ENCODE measurements at places on chromosomes 4 and X.

DNA sequence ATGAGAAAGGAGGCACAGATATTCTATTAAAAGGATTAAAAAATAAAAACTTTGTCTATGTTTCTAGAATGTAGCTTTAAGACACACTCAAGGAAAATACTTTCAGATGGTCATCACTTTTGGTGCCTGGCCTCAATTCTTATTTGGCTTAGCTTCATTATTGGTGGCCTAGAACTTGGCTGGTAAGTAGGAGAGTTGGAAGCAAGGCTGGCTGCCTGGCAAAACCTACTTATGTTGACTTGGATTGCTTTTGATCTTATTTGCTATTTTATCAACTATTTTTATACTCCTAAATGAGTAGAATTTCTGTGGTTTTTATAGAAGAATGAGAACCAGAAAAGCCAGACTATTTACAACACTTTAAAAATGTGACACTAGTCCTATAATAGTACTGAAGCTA, 35.3 kb upstream of the JADE3 start:
- no peak for DNase-seq

GRCh38 chrX:129876771-129877305, 29.1 kb upstream of the UTP14A start:
- DNase-seq: peak; percentile 4

- DNase-seq: no peak
Observed at GRCh38 chr4:185682236-185682635, 129.8 kb downstream of the SORBS2 start.

DNA sequence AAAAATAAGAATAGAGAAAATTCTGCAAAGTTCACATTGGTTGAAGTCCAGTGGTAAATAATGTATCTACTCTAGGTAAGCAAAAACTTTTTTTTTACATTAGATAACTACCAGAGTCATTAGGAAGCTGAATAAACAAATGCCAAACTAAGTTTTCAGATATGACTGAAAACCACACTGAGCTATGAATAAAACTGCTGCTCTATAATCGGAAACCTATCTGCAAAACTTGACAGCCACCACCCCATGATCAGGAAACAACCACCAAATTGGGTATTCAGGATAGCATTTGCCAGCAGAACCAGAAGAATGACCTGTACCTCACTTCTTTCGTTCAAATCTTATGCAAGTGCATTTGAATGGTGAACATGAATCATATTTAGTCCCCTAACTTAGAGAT, 173.0 kb upstream of the TET2 start:
- no peak for DNase-seq

DNA sequence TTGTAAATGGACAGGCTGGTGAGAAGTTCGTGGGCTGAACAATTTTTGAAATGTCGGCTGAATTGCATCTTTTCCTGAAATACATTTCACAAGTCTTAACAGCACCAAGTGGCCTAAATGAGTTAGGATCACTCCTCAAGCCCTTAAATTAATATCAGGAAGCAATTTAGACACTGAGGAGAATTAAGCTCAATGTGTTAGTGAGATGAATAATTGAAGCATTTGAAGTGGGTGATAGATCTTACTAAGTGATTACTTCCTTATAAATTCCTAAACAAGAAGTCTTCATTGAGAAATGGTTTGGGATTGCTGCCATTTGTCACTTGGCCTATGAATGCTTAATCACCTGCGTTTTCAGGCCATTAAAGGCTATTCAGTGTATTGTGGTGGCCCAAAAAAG, 116.8 kb downstream of the NAA11 start:
- DNase-seq: no peak

DNA sequence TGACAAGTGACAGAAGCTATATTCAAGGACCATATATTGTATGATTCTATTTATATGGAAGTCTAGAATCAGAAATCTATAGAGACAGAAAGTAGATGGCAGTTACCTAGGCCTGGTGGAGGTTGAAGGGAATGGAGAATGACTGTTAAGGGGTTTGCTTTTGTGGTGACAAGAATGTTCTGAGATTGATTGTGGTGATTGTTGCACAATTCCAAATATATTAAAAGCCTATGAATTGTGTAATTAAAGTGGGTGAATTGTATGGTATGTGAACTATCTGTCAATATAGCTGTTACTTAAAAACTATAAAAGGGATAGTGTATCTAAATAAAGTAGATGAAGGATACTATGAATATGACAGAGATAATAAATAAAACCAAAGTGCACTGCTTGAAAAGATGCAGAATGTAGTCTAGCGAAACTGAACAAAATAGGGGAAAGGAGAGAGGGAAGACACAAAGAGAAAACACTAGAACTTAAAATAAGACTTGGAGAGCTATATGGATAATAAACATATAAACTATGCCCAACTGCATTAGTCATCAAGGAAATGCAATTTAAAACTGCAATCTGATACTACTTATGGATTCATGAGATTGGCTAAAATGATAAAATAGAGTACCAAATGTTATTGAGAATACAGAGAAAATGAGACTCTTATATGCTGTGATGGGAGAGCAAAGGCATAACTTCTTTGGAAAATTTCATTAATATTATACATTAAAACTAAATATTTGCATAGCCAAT, 82.1 kb upstream of the BANK1 start:
- DNase-seq: no peak

GRCh38 chrX:134933911-134934310, 56.9 kb upstream of the SMIM10 start:
- DNase-seq: no peak

DNA sequence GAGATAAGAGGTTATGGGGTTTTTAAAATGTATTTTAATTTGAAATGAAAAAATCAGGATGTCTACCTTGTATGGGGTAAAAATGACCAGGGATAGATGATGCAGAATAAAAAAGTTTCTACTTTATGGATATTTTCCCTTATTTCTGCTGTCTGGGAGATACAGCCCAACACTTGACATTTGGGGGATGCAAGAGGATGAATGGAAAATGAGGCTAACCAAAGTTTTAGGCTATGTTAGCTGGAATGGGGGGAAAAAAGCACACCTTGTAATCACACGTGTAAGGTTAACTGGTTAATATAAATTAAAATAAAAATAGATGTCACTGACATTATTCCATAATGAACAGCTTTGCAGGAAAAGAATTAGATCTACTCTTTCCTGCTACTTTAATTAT, 1.1 kb downstream of the PRDM8 start:
- DNase-seq: no peak

DNA sequence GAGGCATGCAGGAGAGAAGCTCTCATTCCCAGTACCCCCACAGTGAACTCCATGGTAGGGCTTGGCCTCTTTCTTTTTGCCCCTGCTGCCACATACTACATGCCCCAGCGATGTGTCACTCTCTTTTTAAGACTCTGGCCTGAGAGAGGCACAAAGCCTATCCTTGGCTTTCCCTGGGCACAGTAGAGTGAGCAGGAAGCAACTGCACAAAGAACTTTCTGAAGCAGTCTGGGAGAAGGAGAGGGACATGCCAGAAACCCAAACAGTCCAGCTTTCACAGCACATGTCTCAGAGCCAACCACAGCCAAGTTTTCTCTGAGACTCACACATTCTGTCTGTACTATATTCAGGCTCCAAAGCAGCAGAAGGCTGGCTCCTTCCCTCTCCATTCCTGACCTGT, 7.9 kb upstream of the NALF2 start:
- no peak for DNase-seq

GRCh38 chr4:8005814-8006215, 66.2 kb upstream of the AFAP1 start:
- DNase-seq: no peak

DNA sequence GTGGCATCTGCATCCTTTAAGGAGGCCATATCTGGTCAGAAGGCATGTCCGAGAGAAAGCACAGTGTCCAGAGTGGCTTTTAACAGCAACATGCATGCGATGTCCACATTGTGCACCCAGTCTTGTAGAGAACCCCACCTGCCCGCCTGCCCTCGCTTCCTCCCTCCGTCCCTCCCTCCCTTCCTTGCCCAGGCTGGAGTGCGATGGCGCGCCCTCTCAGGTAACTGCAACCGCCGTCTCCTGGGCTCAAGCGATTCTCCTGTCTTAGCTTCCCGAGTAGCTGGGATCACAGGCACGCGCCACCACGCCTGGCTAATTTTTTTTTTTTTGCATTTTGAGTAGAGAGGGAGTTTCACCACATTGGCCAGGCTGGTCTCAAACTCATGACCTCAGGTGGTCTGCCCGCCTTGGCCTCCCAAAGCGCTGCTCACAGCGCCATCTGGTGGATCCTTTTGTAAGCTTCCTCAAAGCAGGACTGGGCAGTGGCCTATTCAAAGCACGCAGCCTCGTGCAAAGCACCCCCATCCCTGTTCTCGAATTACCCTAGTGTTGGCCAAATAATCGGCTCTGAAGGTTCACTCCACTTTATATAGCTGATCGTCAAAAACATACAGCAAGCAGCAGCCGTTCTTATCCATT, 15.0 kb downstream of the BRCC3 start:
- peak; percentile 53 for DNase-seq

DNA sequence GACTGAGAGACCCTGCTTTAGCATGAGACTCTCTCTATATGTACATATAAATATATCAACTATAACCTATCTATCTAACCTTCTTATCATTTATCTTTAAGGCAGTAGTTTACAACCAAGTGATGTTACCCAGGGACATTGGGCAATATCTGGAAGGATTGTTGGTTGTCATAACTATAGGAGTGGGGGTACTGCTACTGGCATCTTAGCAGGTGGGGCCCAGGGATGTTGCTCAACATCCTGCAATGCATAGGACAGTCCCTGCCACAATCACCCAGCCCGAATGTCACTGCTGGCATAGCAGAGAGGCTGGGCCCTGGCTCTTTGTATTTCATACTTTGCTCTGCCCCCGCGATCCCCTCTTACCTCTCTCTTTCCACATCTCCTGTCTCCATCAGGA, 397.7 kb downstream of the IL15 start:
- no peak for DNase-seq

- peak; percentile 22 for DNase-seq
Observed at GRCh38 chr4:53653484-53654053, 62.3 kb upstream of the LNX1 start.

DNA sequence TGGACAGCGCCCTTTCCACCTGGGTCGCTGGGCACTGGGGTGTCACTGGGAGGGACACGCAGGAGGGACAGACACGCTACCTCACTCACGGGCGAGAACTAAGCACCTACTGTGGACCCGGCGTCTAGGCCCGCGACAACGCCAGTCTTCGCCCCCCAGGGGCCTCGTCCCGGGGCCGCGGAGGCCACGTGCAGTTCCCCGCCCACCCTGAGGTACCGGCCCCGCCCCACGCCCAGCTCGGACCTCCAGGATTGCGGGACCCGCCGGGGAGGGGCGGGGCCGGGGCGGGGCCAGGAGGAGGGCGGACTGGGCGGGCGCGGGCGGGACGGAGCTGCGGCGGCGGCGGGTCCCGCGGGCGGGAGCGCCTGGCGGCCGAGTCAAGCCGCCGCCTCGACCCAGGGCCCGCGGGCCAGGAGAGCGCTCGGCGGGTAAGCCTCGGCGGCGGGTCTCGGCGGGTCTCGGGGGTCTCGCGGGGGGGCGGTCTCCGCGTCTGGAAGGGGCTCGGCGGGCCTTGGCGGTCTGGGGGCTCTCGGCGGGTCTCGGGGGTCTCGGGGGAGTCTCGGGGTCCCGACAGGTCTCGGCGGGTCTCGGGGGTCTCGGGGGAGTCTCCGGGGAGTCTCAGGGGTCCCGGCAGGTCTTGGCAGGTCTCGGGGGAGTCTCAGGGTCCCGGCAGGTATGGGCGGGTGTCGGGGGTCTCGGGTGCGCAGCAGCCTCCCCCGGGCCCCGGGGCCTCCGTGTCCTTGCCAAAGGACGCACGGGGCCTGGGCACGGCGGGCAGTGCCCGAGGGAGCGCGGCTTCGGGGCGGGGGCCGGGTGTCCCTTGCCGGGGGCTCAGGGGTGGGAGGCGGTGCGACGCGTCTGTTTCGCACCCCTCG, at the start of gene SH3BP2:
TSS of gene SH3BP2 (plus strand) at position 375 of the 875 bp plus-strand sequence. CDS start 27,533 bp downstream, outside the sequence.
- peak; percentile 72 for DNase-seq

DNA sequence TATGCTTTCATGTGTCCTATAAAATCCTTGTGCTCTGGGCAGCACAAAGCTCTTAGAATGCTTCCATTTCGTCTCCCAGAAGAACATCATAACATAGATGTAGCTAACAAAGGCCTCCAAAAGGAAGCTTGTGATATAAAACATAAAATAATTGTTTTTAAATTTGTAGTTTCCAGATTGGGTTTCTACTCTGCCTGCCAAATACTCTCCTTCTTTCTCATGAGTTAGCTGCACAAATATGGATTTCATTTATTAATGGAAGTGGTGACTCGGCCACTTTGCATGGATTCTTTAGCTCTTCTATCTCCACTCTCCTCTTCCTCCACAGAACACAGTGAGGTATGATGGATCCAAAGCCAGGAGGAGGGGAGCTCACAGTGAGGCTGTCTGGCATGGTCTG, 265.4 kb downstream of the COL25A1 start:
- DNase-seq: no peak

DNA sequence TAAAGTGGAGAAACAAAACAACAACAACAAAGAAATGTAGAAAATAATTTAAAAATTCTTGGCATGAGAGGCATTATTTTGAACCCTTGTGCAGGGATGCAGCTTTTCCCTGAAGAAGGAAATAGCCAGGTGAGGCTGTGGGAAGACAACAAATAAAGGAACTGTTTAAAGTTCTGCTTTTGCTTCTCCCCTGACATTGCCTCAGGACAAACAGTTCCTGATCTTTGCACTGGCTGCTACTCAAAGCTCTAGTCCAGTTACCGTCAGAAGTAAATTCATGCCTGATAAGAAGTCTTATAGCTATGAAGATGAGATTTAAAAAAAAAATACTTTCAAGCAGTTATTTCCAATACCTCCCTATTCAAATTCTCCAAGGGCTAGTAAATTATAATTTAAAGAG, 233.8 kb downstream of the IL15 start:
- no peak for DNase-seq

GRCh38 chr4:143531788-143532491, 18.4 kb downstream of the SMARCA5 start:
- no peak for DNase-seq

DNA sequence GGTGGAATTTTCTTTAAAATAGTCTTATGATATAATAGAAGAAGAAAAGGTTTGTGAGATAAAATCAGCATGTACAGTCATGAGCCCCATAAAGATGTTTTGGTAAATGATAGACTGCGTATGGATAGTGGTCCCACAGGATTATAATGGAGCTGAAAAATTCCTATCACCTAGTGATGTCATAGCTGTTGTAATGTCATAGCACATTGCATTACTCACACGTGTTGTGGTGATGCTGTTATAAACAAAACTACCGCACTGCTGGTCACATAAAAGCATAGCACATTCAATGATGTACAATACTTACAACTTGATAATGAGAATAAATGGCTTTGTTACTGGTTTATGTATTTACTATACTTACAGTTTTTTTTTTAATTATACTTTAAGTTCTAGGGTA, 715.2 kb upstream of the HTR2C start:
- no peak for DNase-seq
